ENCODE measurements at places on chromosomes 1 and 21.

GRCh38 chr1:230243583-230244353 is 176.7 kb downstream of the GALNT2 start:
- no peak for DNase-seq

DNA sequence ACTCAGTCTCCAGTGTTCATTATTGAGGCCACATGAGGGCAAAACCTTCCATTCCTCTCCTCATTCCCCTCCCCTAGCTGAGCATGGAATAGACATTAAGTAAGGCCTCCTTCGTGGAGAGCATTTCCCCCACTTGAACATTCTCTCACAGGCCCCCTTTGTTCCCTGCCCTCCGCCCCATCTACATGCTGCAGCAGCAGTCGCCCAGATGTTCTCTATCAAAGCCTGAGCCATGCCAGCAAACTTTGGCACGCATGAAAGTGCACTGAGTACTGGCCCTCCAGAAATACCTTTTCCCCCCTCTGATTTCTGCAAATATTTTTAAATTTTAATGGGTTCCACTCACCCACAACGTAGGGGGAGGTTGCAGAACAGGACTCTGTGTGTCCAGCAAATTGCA is 20.9 kb upstream of the GORAB start:
- DNase-seq = no peak

DNA sequence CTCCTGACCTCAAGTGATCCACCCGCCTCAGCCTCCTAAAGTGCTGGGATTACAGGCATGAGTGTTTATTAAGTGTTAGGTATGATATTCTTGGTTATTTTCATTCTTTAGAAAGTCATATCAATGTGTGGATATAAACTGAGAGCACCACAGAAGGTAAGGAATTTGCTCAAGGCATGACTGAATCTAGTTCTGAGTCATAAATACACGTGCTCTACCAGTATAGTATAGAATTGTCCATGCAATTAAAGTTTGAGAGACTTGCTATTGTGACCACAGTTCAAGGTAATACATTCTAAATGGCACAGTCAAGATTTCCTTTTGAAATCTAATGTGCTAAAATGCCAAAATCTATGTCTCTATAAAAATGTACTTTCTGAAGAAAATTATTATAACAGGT is 401.1 kb upstream of the CHRM3 start:
- no peak for DNase-seq

GRCh38 chr1:230356869-230357794 is 69.0 kb downstream of the PGBD5 start:
- DNase-seq = peak; percentile 70

DNA sequence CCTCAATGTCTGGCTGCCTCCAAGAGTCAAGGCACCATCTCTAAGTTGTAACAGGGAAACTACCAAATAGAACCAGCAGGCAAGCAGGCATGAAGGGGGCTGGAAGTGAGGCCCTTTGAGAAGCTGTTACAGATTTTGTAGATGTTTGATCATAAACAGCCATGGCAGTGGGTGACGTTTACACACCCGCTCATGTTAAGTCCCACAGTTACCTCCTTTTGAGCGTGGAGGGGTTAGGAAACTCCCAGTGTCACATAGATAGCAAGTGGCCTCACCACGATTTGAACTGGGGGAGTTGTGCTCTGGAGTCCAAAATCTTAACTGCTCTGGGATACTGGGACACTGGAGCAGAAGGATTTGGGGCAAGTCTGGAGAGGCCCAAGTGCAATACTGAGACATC is 192.4 kb downstream of the HIVEP3 start:
- DNase-seq = no peak

GRCh38 chr1:221911714-221912113 is 169.8 kb upstream of the DUSP10 start:
- no peak for DNase-seq

GRCh38 chr1:55250399-55251075 is 35.4 kb upstream of the USP24 start:
- DNase-seq = no peak

- DNase-seq = no peak
Observed at GRCh38 chr1:174788981-174789380, 210.8 kb upstream of the CACYBP start.

DNA sequence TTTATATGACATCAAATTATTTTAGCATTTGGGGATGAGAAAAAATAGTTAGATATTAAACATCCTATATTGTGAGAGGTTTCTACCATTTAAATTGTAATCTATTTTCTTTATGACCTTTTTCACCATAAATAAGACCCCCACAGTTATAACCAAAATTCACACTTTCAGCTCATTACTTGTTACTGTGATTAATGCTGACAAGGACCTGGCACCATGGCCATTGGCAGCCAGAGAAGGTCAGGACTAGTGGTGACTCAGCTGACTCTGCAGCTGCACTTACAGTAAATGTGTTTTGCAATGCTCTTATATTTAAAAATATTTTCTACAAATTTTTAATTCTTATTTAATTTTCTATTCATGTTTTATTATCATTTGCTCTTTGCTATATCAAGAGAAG is 133.3 kb upstream of the C1orf105 start:
- DNase-seq = no peak

- peak; percentile 43 for DNase-seq
Observed at GRCh38 chr1:154729031-154729442, 121.1 kb upstream of the ADAR start.
